Activated CD4-positive, alpha-beta memory T cell treated with anti-CD3 and anti-CD28 coated beads for 36 hours (primary cell): ENCODE measurements at places on chromosomes 7 and 10. TPM values are rescaled to one million over a fixed set of nuclear protein-coding genes. Genes with fewer than 3 reads are reported as not detected.

The TMEM229A gene
- not detected for total RNA-seq

The CCL24 gene
- total RNA-seq = not detected

The SLC16A12 gene
- total RNA-seq = not detected

The LSM8 gene
- total RNA-seq = 39.1 TPM

The SLC35G1 gene
- total RNA-seq = 3.0 TPM

The LRRN3 gene
- total RNA-seq = 4.0 TPM

The KNDC1 gene
- total RNA-seq = 0.17 TPM

The CDC14C gene
- total RNA-seq = not detected

The PHKG1 gene
- total RNA-seq = 3.0 TPM

The TACR2 gene
- not detected for total RNA-seq

The PAX4 gene
- not detected for total RNA-seq

The AOAH gene
- total RNA-seq = 2.6 TPM

The FOXP2 gene
- not detected for total RNA-seq

The LOXL4 gene
- total RNA-seq = not detected

The FLNC gene
- not detected for total RNA-seq

The BRI3 gene
- 52.0 TPM for total RNA-seq
